ENCODE measurements at places on chromosomes 3 and 15. TPM values are rescaled to one million over a fixed set of nuclear protein-coding genes. Genes with fewer than 3 reads are reported as not detected.

DNA sequence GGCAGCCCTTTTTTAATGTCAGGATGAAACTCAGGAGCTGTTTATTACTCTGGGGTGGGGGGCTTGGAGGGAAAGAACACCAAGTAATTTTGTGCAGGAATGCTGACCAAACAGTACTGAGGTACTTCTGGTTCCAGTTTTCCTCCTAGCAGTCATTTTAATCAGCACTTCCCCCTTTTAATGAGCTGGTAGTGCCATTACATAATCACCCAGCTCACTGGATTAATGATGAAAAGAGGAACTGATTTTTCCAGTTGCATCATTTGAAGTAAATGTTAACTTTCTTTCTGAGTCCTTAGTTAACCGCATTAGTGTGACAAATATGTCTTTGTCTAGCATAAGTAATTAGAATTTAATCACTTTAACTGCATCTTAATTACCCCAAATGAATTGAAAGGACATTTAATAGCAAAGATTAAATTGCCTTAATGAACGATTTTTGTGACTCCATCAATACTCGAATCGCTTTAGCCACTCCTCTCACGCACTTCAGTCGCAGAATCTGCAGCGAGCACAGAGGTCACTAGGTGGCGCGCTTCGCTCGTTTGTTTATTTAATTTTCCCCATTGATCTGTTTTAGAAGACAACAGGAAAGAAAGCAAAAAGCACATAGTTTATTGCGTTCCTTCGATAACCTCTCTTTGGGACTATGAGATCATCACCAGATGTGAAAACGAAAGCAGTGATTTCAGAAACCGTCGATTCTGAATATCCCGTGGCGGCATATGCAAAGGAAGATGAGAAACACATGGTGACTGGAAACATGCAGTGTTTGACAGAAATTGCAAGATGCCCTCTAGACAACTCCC lies 9.8 kb downstream of the ONECUT1 start:
- peak; percentile 41 for DNase-seq

DNA sequence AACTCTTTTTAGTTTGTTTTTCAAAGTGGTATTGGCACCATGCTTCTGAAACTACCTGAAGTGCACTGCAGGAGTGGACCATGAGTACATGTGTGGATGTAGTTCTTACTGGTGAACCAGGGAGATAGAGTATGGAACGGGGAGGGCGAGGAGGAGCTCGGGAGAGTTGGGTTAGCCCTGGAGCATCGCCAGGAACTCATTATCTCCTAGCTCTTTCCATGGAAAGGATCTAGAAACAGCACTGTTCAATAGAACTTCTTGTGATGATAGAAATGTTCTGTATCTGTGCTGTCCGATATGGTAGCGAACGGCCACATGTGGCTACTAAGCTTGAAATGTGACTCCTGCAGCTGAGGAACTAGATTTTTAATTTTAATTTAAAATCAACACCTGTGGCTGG lies 47.3 kb downstream of the VGLL4 start:
- DNase-seq = no peak

Gene GFM1
- total RNA-seq = 36.0 TPM

GRCh38 chr3:71389911-71390573 lies 193.5 kb downstream of the FOXP1 start:
- DNase-seq = peak; percentile 65

- DNase-seq = peak; percentile 96
Observed at GRCh38 chr3:14289590-14290461, 111.2 kb downstream of the LSM3 start.

Gene CYP11A1
- 0.28 TPM for total RNA-seq

GRCh38 chr15:63417721-63418120 lies 36.1 kb upstream of the CA12 start:
- DNase-seq = no peak

DNA sequence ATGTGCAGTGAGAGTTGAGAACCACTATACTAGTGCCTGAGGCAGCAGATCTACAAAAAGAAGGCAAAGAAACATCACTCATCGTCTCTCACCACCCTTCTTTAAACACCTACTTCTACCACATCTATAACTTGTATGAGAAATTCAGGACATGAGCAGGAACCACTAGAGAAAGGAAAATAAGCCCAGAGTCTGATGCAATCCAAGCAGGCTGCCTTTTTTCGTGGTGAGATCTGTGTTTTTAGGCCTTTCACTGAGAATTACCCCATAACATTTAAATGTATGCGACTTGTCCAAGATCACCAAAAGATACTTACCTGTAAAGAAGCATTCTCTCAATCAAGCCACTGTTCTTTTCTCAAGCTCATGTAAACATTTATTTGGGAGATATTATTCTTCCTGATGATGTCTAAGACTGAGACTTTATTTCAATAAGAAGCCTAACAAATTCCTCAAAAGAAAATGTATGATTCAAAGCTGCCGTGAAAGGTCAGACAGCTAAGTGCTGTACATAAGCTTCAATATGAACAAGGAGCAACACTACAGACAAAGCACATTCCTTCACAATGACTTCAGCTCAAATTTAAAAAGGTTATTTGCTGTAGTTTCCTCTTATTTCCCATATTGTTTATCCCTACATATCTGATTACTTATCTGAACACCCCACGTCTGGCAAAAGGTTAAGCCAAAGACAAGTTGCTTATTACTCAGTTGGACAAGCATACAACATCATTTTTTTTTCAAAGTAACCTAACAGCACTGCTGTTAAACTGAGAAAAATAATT lies 16.5 kb downstream of the SPICE1 start:
- DNase-seq = peak; percentile 87

- DNase-seq = no peak
Observed at GRCh38 chr3:58135712-58136543, 74.8 kb downstream of the DNASE1L3 start.

- peak; percentile 88 for DNase-seq
Observed at GRCh38 chr15:79680720-79681119, 216.1 kb downstream of the MTHFS start.

Gene ZPLD1
- under 0.01 TPM for total RNA-seq

DNA sequence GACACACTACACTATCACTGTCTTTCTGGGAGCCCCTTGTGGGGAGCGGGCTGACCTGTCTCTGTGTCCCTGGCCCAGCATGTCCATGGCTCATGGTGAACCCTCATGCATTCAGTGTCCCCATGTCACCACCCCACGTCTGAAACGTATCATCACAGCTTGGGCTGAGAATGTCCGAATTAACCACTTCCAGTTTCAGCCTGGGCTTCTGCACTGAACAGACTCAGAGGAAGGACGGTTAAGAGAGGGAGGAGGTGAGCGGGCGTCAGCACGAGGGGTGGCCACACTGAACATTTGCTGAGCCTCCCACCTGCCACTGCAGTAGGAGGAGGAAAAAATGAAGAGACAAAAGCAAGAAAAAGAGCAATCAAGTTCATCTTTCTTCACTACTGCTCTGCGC lies 30.5 kb downstream of the ATP2B2 start:
- DNase-seq = no peak

DNA sequence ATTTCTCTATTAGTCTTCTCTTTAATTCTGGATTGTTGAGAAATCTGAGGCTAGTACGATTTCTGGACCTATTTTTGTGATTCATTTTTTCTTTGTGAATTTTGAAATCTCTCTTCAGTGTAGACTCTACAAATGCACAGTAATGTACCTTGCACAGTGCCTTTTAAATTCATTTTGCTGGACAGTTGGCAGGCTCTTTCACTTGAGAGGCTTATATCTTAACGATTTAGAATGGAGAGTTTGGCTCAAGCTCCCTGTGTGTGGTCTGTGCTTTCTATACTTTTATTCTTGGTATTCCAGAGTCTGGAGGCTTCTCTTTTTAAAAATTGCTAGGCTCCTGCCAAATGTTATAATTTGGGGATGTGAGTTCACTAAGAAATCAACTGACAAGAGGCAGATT lies 8.8 kb downstream of the CRYBG3 start:
- no peak for DNase-seq

GRCh38 chr3:29679944-29680343 lies 399.1 kb downstream of the RBMS3 start:
- DNase-seq = no peak

DNA sequence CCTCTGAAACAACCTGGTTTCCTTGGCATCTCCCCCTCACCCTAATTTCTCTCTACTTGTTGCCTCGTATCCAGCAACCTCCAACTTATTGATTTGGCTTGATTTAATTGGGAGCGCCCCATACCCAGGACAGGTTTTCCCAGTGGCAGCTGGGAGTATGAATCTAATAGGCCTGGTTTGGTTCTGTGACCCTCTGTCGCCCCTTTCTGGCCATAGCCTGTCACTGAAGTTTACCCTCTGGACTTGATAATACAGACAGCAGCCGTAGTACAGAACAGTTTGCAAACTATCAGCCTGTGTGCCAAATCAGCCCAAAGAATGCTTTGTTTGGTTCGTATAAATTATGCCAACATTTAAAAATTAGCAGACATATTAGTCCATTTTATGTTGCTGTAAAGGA lies 525.1 kb upstream of the GOLIM4 start:
- DNase-seq = no peak

Gene TUSC7
- total RNA-seq = not detected

DNA sequence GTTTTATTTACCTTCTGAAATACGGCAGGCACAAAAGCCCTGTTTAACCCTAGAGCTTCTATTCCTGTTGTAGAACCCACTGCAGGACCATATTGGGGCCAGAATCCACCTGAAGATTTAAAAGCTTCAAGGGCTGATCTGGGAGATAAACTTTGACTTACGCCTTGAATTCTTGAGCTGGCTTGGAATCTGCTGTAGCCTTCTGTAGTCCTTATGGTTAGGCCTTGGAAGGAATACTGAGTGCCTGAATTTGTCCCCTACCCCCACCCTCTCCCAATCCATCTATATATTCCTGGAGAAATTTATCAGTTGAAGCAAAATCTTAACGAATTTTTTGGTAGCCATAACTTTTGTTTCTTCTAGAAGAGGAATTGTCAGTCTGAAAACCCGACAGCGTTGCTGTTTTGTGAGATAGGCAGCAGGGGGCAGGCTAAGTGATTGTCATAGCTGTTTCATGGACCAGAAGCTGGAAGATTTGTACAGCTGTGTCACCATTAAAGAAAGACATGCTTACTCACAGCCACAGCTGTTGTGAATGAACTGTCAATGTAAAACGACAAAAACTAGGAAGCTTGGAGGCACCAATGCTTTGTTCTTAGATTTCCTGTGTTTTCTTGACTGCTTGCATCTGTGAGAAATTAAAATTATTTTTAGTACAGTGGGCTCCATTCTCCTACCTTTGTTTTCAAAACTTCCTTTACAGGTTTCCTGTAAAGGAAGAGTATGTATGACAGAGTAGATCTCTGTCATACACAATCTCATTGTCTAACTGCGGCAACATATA lies 12.8 kb downstream of the LXN start:
- DNase-seq = peak; percentile 86

DNA sequence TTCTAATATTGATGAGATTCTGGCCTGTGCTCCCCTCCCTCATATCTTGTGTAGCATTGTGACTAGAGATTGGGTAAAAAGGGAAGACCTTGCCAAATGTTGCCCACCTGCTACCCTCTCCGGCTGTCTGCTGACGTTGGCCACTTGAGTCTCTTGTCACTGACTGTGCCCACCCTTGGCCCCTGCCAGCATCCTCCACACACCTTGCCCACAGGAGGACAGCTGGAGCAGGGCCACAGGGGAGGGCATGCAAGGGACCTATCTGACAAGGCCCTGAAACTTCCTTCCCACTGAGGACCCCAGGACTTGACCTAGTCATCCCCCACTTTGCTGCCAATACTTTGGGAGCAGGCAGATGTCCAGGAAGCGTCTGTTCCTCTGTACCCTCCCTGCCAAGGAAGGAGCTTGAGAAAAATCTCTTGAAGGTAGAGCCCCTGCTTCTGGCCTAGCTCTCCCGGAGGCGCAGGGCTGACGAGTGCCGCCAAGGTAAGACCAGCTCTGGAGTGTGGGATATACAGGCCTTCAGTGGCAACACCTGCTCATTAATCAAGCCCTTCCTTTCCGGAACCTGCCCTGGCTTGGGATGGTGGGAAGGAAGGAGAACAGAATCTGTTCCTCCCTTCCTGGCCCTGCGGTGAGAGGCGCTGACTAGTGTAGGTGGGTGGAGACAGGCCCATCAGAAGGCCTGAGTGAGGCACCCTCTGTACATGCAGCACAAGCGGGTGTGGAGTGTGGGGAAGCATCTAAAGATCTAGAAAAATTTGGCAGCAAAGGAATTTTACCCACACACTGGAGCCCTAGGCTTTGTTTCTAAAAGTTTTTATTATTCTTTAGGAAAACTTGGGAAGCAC lies 4.9 kb upstream of the PAK6 start:
- no peak for DNase-seq

Gene CPLX3
- total RNA-seq = not detected

Gene SLC6A1
- not detected for total RNA-seq

DNA sequence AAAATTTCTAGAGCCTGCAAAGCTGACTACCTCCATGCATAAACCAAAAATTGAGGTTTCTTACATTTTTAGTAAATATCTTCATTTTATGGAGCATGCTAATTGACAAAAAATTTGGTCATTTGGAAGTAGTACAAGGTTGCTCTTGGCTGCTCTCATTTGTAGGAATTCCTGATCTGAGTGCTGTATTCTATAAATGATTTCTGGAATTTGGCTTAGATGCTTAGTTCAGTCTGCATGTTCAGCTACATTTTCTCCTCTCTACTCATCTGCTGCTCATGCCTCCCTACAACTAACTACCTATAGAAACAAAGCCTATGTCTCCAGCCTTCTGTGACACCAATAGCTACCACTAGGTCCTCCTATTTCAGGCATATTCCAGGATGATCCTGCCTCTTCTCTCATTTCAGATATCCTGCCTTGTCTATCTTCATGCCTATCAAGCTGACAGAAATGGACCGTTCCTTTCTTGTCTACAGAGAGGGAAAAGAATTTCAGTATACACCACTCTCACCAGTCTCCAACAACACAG lies 901.1 kb downstream of the TBL1XR1 start:
- DNase-seq = peak; percentile 2

DNA sequence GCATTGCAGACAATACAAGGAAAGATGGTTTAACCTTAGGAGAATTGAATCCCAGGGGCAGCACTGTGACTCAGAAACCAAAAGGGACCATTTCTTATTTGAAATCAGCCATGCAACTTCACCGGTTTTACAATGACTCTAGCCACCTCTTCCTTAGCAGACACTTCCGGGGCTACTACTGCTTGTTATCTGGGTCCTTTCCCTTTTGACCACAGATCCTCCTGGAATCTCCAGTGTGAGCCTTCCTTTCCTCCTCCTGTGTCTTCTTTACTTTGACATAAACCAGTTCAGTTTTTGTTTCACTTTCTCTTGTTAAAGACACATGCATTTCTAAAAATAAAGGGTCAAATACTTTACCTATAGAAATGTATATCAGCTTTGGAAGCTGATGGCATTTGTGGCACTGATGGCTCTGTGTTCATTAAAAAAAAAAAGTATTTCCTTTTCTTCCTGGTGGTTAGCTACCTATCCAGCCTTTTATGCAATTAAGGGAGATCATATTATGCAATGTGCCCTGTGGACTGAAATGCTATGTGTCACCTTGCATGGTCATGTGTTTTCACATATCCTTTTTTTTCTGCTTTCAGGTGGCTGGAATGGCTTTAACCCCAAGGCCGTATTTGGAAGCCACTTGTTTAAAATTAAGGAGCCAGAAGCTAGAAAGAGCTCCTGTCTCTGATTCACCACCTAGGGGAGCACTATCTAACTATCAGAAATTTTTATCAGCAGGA lies 296.2 kb downstream of the CHL1 start:
- no peak for DNase-seq

- DNase-seq = no peak
Observed at GRCh38 chr3:174253196-174253823, 605.8 kb upstream of the NAALADL2 start.

GRCh38 chr3:99681512-99681911 lies 43.1 kb downstream of the COL8A1 start:
- no peak for DNase-seq

Data from IMR-90 (cell line).